Cortex of kidney (tissue), 1 donor: ENCODE measurements at places on chromosomes 4 and X.

DNA sequence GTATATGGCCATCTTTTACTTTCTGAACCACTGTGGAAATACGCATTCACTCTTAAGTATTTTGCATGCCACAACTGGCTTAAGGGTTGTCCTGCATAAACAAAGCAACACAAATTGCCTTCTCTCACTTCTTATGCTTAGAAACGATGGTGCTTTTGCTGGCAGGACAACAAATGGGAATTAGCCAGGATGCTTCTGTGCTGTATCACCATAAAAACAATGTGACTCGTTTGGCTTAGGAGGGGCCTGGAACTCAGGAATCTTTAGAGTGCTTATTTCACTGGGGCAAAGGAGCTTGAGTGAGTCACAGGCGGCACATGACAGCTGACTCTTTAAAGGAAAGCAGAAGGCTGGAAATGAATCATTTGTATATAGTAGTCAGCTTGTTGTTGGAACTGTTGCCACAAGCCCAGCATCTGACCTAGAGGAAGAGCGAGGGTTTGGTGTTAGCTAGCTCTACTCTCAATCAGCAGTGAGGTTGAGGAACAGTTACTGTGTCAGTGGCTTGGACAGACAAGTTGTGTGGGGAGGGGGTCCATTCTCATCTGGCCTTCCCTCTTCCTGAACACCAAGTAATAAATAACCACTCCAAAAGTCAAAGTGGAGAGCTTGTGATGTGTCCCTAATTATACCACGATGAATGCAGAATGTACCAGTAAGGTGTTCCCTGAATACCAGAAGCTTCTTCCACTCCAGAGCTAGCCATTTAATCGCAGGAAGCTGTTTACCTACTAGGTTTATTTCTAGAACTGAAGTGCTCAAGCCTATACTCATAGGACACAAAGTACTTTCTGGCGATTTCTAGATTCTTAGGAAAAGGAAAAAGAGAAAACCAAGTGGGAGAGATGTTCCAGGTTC is 293.1 kb downstream of the CAMK2D start:
- DNase-seq: no peak

GRCh38 chr4:136931781-136932180 is 600.5 kb downstream of the PCDH18 start:
- no peak for DNase-seq

GRCh38 chr4:1293531-1293941 is 3.8 kb downstream of the MAEA start:
- no peak for DNase-seq

GRCh38 chrX:136468391-136469103 is 19.2 kb upstream of the BRS3 start:
- no peak for DNase-seq

GRCh38 chr4:110589297-110589696 is 33.6 kb downstream of the PITX2 start:
- no peak for DNase-seq

GRCh38 chrX:132406106-132406505 is 82.7 kb downstream of the MBNL3 start:
- no peak for DNase-seq

- DNase-seq: no peak
These were observed 49.5 kb downstream of the JADE3 start for GRCh38 chrX:46961574-46962283.

DNA sequence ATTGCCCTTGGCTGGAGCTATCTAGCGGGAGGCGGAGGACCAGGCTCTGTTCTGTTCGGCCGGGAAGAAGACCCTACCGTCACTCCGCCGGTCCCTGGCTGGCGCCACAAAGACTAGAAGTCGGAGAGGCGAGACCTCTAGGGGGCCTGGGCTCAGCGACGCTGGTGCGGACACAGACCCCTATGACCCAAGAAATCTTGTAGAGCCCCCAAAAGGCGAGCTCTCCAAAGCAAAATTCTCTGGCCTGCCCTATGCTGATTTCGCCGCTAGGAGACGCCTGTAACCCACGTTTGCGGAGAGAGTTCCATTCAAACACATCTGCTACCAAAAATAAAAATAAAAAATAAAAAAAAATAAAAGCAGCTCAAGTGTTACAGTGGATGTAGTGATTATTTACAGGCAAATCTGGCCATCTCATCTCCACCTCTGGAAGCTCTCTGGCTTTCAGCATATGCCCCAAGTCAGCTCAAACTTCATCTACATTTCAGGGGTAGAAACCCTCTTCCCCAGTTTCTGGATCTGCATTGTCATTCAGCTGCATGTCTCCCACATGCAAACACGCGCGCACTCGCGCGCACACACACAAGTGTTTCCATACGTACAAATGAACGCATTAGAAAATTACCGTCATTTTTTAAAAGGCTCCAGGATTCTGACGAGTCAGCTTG is 2.4 kb upstream of the PCDH10 start:
- no peak for DNase-seq

DNA sequence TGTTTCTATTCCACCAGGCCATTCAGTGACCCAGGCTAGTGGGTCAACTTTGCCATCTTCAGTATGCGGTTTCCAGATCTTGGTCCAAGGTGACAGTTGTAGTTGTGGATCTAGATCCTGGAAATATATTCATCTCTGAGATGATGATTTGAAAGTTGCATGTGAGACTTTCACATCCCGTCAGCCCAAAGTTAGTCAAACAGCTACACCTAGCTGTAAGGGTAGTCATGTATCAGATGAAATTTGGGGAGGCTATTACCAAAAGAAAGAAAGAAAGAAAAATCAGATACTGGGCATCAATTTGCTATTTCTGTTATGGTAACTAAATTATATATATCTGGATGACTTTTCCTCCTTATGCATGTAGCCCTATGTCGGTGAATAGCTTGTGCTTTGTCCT is 259.4 kb upstream of the ARX start:
- no peak for DNase-seq

GRCh38 chr4:120432301-120432860 is 365.7 kb upstream of the MAD2L1 start:
- no peak for DNase-seq

DNA sequence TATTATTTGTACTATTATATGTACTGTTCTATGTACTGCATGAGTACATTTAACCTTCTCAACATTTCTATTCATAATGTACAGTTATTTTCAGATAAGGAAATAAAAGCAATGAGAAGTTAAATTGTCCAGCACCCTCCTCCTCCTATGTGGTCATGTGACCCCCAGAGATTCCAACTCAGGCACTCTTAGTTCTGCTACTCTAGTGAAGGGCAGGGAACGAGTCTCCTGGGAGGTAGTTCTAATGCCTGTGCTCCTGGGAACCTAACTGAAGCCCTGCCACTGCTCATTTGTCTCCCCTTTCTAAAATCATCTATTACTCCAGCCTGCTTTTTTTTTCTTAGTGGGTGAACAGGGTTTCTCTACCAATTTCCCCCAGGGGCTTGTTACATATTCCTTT is 105.9 kb upstream of the GPRIN3 start:
- no peak for DNase-seq

GRCh38 chrX:7266288-7266687 is 118.3 kb upstream of the PUDP start:
- no peak for DNase-seq

DNA sequence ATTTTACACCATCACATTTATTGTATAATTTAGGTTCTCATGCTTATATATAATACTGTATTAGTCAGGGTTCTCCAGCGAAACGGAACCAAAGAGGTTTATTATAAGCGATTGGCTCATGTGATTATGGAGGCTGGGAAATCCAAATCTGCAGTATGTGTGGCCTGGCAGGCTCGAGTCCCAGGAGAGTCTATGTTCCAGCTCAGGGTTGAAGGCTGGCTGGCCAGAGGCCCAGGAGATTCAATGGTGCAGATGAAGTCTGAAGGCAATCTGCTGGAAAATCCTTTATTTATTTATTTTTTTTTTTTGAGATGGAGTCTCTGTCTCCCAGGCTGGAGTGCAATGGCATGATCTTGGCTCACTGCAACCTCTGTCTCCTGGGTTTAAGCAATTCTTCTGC is 63.0 kb upstream of the WDFY3 start:
- DNase-seq: no peak

- DNase-seq: no peak
These were observed 601.7 kb upstream of the GRIA3 start for GRCh38 chrX:122582280-122582974.

GRCh38 chr4:184282251-184282713 is 64.6 kb upstream of the ENPP6 start:
- no peak for DNase-seq

DNA sequence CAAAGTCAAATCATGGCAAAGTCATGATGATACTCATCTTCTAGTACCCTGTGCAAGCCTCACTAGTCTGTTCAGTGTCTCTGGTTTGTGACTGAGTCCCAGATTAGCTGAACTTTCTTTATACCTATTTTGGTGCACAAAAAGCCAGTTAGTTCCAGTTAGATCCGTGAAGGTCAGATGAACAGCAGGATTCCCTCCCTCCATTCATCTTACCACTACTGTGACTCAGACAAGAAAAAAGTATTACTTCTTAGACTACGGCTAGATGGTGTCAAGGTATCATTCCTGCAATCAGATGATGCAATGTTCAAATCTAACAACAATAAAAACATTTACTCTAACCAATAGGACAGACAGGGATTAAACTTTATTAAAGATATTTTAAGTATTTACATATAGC is 30.4 kb downstream of the ARHGEF6 start:
- no peak for DNase-seq

DNA sequence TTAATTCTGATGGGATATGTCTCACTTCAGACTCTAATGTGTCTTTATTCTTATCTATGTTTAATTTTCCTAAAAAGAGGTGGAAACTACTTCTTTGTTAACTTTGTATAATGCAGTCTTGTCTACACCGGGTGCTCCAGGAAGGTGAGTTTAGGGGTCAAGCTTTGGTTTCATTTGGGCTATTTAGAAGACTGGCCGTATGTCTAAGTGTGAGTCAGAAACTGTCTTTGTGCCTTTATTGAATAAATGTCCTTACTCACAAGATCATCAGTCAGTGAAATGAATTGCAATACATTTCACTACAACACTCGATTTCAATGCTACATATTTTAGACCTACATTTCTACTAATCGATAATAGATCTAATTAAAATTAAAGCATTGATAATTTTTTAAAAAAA is 56.2 kb downstream of the PROM1 start:
- no peak for DNase-seq

- no peak for DNase-seq
These were observed 5.2 kb downstream of the TMEM164 start for GRCh38 chrX:110008011-110008635.

- DNase-seq: no peak
These were observed 13.3 kb upstream of the AGA start for GRCh38 chr4:177455561-177455970.

- DNase-seq: no peak
These were observed 45.8 kb downstream of the MGARP start for GRCh38 chr4:139234253-139234652.

- no peak for DNase-seq
These were observed 605.2 kb downstream of the KLHL13 start for GRCh38 chrX:117511379-117511778.

DNA sequence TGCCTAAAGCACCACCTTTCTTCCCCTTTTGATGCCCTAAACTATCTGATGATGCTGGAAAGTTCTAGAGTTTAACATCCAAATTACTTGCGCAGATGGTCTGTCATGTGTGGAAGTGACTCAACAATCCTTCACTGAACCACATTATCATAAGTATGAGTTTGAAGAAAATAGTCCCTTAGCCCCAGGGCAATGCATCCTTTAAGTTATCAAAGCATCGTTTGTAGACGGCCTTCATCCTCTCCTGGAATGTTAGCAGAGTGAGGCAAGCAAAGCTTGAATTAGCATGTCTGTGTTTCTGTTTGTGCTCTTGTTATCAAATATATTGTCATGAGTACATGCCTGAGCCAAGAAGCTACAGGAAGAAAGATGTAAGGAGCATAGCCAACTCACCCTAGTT is 570.9 kb downstream of the MID1IP1 start:
- DNase-seq: no peak

GRCh38 chr4:1728061-1728980 is 7.0 kb downstream of the TACC3 start:
- DNase-seq: no peak

DNA sequence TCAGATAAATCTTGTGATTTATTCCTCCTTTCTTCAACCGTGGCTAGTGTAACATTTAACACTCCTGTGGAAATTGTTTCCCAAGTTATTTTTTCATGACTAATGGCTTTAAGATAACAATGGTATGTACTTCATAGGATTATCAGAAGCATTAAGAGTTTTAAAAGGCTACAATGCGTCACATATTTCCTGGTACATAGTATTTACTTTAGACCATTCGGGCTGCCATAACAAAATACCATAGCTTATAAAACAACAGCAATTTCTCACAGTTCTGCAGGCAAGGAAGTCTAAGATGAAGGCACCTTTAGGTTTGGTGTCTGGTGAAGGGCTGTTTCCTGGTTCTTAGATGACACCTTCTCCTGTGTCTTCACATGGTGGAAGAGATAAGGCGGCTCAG is 158.6 kb downstream of the PAPSS1 start:
- no peak for DNase-seq

DNA sequence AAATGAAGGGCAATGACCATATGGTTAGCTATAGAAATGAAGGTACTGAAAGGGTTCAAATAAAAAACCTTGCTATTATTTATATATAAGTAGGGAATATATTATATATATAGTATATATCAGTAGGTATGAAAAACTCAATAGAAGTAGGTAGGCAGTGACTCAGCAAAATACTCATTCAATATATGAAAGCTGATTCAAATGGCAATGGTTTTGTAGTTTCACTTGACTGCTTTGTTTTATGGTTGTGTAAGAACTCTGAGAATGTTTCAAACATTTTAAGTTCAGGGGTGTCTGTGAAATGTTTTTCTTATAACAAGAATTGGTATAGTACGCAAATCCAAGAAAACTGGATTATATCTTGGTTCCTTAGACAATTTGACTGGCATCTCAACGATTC is 4.1 kb downstream of the ZNF280C start:
- DNase-seq: no peak

DNA sequence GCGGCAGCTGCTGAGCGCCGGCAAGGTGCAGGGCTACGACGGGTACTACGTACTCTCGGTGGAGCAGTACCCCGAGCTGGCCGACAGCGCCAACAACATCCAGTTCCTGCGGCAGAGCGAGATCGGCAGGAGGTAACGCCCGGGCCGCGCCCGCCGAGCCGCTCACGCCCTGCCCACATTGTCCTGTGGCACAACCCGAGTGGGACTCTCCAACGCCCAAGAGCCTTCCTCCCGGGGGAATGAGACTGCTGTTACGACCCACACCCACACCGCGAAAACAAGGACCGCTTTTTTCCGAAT is 117.0 kb downstream of the DCTD start:
- no peak for DNase-seq

DNA sequence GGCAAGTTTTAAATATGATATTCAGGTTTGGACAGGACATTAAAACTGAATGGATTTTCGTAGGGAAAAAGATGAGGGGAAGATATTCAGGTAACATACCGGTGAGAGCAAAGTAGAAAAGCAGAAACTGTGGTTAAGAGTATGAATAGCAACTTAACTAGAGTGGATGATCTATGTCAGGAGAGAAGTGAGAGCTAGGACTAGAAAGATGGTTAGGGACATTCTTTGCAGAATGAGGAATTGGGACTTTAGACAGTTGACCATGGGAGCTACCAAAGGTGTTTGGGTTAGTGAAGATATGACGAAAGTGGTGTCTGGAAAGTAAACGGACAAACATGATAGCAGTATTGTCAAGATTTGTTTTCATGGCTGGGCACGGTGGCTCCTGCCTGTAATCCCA is 45.2 kb downstream of the ANXA5 start:
- DNase-seq: no peak
